Eye (tissue), 1 donor: ENCODE measurements at places on chromosomes 13 and 19.

GRCh38 chr13:42633495-42633894, 59.5 kb downstream of the TNFSF11 start:
- no peak for DNase-seq

DNA sequence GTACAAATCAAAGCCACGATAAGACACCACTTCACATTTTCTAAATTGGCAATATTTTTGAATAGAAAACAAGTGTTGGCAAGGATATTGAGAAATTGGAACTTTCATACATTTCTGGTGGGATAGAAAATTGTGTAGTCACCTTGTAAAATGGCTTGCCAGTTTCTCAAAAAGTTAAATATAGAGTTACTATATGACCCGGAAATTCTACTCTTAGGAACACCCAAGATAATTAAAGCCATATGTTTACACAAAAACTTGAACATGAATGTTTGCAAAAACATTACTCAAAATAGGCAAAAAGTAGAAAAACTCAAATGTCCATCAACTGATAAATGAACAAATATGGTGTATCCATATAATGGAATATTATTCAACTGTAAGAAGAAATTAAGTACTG, 552.5 kb downstream of the TBC1D4 start:
- no peak for DNase-seq

GRCh38 chr13:58300974-58301681, 669.6 kb downstream of the PCDH17 start:
- DNase-seq, result no peak

DNA sequence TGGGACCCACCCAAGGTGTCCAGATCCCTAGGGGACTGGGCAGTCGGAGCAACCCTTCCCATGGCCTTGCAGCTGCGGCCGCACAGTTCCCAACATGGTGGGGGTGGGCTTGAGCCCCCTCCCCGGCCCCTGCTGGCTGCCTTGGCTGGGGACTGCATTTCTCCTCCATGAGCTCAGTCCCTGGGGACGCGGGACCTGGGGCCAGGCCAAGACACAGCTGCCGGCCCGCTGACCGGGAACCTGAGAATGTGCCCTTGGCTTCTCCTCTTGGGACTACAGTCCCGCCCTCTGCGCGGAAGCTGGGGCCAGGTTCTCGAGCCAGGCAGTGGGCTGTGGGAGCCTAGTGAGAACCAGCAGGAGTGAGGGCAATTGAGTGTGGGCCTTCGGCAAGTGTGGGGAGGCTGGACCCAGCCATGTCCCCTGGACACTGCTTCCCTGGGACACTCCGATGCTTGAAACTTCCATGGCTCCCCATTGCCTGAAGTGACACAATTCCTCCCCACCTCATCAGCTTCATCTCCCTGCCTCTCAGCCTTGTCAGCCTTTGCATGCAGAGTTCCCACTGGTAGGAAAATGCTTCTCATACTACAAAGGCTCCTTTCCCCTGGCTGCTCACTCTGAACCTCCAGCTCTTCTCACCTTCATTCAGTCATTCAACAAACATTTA, 13.1 kb upstream of the NOTCH3 start:
- no peak for DNase-seq

DNA sequence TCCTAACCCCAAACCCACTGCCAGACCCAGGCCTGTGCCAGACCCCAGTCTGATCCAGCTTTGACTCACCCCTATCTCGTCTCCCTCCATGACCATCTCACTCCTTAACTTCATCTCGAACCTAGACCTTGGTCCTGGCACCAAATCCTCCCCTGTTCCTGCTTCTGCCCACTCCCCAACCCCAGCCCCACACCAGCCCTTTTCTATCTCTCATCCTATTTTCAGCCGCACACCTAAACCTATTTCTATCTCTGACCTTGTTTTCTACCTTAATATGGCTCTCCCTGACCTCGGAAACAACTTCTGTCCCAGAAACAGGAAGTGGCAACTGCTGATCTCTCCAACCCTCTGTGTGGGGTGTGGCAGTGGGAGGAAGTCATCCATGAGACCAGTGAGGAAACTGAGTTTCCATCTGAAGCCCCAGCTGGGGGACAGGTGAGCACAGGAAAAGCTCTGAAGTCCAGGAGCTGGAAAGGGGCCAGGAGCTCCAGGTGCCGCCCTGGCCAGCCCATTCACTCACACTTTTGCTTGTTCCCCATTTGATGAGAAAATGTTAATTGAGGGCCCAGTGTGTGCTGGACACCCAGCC, 13.7 kb downstream of the PTH2 start:
- DNase-seq, result no peak

GRCh38 chr19:14840206-14840605, 5.2 kb upstream of the OR7A5 start:
- no peak for DNase-seq
